Kidney glomerular epithelial cell (primary cell): ENCODE measurements at places on chromosomes 12 and 14.

DNA sequence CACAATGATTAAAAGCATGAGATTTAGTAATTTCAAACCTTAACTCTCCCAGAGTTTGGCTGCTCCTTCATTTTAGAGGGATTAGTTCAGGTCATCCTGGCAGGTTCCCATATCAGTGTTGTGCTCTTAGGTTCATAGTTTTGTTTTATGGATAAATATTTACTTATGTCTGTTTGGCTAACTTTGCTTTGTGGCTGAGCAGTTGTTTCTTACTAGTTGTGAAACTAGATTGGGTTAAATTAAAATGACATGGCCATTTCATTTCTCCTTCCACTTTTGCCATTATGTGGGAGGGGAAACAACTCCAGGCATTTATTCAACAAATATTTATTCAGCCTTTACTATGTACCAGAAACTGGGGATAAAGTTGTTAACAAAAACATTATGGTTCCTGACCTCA lies 158.8 kb downstream of the TMTC3 start:
- no peak for DNase-seq

- no peak for DNase-seq
These were observed 620.7 kb downstream of the AACS start for GRCh38 chr12:125685915-125686314.

GRCh38 chr14:25488961-25489360 lies 439.0 kb upstream of the STXBP6 start:
- DNase-seq, result no peak

DNA sequence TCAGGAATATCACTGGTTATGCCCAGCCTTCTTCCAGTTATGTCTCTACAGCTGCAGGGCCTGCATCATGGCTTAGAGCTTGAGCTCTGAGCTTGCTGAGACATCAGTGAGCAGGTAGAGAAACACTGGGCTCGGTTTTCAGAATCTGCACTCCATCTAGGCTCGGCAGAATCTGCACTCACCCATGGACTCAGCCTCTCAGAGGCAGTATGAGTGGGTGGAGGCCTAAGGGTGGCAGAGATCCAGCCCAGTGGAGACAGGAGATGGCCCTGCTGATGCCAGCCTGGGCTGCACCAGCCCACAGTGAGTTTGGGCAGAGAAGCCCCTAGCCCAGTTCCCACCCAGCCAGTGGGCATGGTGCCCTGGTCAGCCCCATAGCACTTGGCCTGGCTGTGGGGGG lies 12.8 kb downstream of the KRT80 start:
- DNase-seq, result no peak

GRCh38 chr12:100024974-100025555 lies 40.3 kb upstream of the ANKS1B start:
- no peak for DNase-seq

GRCh38 chr14:52546318-52546670 lies 6.0 kb downstream of the TXNDC16 start:
- no peak for DNase-seq

- no peak for DNase-seq
These were observed 28.9 kb upstream of the NUDT4 start for GRCh38 chr12:93348575-93349435.

DNA sequence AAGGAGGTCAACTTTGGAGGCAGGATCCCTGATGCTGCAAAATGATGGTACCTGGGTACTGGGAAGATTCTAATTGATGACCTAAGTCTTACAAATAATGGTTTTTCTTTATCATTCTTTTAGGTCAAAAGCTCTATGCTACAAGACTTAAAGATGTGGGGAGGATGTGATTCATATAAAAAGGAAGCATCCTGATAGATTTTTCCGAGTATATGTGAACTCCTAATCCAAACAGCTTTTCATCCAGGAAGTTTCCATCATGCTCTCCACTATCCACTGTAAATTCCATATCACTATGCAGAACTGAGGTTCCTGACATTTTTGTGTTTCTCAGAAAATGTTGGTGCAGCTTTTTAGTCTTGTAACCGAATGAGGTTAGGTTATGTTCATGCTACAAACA lies 293.2 kb downstream of the PAWR start:
- no peak for DNase-seq

- DNase-seq, result no peak
These were observed 279.0 kb upstream of the RTL1 start for GRCh38 chr14:101182476-101182875.

DNA sequence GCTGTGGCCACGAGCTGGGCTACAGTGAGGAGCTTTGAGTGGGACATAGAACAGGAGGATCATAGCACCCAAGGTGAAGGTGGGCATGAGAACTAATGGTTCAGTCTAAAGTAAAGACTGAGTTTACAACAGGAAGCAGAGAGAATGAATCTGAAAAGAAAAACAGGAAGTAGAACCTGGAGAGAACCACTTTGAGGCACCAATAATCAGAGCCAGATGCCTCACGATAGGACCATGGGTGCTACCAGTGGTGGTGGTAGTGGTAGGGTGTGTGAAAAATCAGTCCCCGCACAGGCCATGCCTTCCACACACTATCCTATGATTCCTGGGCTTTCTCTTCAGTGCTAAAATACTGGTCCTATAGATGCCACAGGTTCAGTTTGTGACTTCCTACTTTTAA lies 293.6 kb downstream of the AKAP6 start:
- DNase-seq, result no peak

- no peak for DNase-seq
These were observed 122.8 kb downstream of the AACS start for GRCh38 chr12:125187780-125188741.

GRCh38 chr12:65122703-65123102 lies 1.6 kb upstream of the WIF1 start:
- DNase-seq, result no peak

DNA sequence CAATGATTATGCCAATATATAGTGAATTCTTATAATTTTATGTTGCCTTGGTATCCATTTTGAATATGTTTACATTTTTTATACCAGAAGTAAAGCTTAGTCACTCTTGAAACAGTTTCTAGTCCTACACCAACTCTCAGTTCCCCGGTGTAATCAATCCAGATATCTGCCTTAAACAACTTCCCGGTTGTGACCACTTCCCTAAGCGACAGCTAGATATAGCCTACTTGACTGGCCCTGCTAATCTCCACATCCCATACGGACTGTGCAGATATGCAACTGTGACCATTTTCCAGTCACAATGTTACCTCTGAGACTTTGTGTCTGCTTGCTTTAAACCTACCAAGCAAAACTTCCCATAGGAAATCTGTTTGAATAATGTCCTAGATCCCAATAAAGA lies 1551.5 kb upstream of the SEL1L start:
- no peak for DNase-seq

DNA sequence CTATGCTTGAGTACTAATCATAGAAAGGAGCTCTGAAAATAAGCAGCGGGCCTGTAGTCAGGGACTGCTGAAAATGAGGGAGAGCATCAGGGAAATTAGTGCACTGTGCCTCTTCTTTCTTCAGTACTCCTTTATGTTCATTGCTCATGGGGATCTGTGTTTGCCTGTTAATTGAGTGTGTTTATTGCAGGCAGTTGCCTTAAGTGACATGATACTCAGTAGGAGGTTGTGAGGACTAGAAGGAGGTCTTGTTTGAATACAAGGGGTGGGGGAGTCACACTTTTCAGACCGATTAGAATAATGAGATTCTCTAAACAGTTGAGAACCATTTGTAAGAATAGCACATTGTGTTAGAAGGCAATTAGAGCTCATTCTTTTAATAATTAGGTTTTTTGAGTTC lies 102.6 kb upstream of the SLCO1C1 start:
- DNase-seq, result no peak

- DNase-seq, result no peak
These were observed 1.2 kb upstream of the KCNMB4 start for GRCh38 chr12:70364695-70365397.

- peak; percentile 90 for DNase-seq
These were observed 163.2 kb downstream of the DYRK2 start for GRCh38 chr12:67811437-67812361.

DNA sequence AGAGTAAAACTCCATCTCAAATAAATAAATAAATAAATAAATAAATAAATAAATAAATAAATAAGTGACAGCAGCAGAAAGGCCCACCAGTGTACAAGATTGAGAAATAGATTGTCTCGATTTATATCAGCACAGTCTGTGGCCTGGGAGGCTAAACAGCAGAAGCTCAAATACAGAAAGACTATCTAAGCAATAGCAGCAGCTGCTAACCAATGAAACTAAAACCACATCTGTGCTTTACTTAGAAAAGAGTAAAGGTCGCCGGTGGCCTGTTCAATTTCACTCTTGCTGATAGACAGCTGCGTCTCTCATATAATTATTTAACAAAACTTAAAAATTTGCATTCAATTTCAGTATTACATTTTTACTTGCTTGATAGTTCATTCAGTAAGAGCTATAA lies 325.7 kb downstream of the CEP128 start:
- DNase-seq, result no peak

DNA sequence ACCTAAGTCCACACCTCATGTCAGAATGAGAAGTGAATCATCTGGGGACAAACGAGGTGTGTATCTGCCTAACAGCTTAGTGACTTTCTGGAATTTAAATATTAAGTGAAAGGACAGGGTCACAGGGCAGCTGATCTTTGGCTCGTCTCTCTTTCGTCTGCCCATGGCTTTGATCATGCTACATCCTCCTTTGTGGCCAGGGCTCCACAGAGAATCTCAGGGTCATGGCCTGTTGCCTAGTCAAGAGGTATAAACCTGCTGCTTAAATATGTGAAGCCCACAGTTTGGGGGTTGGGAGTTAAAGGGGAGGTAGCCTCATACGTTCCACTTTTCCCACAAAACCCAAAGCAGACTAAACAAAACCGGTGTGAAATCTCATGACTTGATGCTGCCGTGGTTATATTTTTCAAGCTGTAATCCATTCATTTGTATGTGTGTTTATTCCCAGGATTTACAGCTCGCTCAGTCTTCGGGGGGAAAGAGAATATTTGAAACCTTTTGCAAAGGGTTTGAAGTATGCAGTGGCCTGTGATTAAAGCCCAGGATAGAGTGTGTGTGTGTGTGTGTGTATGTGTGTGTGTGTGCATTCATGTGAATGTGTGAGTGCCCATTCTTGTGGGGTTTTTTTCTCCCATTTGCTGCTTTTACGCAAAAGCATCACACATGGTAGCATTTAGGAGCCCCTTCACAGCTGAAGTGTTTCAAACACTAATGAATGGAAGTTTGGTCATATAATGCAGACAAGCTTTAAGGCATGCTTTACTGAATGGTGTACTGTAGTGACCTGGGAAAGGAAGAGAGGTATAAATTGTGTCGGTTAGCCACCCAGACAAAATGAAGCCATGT lies 137.1 kb downstream of the HMGA2 start:
- no peak for DNase-seq

DNA sequence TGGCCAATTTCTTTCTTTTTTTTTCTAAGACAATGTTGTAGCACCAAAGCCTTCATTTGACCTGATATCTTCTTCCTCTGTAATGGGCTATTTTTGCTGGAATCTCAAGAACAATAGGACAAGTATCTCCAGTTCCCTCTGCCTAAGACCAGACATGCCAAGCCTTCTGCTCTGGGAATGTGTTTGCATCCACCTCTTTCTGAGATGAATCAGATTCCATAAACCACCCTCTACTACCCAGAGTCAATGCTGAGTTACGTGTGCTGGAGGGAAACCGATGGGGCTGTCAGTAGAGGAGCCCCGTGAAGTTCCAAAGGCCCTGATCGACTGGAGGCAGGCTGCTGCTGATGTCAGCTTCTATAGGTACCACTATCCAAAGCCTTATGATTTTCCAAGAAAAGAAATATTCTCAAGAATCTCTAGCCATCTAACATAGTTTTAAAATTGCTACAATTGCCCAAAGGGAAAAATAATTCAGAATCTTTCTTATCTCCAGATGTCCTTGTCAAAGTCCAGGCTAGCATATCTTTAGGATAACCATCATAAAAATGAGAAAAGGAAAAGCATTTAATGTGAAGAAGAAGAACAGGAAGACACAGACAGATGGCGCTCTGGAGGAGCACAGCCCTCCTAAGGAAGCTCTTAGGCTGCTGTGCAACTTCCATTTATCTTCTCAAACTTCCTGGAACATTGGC lies 101.9 kb downstream of the SLC8A3 start:
- peak; percentile 50 for DNase-seq

DNA sequence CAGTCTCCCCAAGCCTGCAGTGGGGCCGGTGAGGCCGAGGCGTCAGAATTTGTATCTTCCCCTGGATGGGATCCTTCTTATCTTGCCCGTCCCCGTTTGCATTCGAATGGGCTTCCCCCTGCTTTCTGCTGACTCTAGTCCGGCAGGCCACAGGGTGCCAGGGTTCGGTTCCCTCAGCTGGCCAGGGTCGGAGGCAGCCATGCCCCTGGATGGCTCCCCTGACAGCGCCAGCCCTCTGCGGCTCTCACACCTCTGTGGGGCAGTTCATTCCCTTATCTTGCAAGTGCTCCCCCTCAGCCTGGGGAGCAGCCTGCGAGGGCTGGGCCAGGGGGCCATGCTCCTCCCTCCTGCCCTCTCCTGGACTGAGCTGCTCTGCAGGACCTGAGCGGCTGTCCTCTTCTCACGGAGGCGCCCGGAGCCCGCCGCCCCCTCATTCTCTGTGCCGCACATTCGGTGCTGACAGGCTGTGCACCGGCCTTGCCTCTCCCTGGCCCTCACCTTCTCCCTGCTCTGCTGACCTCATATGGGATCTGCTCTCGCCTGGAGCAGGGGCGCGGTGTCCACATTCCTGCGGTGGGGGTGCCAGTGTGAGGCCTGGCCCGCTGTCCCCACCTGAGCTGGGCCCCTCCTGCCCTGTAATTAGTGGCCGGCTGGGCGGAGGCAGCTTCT lies 32.8 kb downstream of the KIF26A start:
- no peak for DNase-seq

DNA sequence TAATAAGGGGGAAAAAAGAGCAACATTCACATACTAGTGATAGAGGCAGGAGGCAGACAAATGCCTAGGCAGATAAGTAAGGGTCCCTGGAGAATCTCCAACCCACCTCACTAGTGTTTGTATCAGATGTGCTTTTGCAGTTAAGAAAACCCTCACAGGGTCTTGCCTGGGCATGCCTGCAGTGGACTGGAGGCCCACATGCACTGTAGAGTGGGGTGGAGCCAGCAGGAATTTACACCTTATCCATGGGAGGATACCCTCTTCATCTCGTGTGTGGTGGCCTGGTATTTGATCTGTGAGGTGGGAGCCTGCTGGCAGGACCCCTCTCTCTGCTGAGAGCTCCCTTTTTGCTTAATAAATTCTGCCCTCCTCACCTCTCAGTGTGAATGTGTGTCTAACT lies 238.0 kb upstream of the SLC16A7 start:
- no peak for DNase-seq

DNA sequence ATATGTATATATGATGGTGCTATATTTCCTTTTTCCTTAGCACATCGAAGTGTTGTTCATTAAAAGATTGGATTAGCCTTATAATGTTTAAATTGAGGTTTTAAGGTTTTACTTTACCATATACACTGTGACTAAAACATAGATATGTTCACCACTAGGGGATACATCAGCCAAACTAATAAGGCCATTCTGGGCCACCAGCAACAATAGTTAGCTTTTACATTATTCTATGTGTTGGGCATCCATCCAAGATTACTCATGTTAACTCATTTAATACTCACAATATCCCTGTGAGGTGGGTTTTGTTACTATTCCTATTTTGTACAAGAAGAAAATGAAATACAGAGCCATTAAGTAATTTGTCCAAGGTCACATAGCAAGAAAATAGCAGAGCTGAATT lies 202.6 kb upstream of the AVPR1A start:
- DNase-seq, result no peak

GRCh38 chr12:132783917-132784531 lies 22.4 kb upstream of the ANKLE2 start:
- no peak for DNase-seq
